ENCODE measurements at places on chromosomes 1 and 21. TPM values are rescaled to one million over a fixed set of nuclear protein-coding genes. Genes with fewer than 3 reads are reported as not detected.

Gene TSEN15
- total RNA-seq = 11.2 TPM

- no peaks in the 10 kb centered on the region for H3K36me3 ChIP-seq
- H3K4me1 ChIP-seq = peaks cover 3% of the 10 kb centered on the region
- no peak overlapping the region for H3K27ac ChIP-seq
- no peaks in the 10 kb centered on the region for H3K27me3 ChIP-seq
- no peak for DNase-seq
Observed at GRCh38 chr1:243475966-243476365, 220.1 kb downstream of the SDCCAG8 start.

GRCh38 chr1:246931549-246932365 is at the start of gene AHCTF1:
TSS of gene AHCTF1 (minus strand) at chr1:246931948. CDS start at chr1:246918370, 13,578 bp downstream.
- no peaks in the 10 kb centered on the region for H3K27me3 ChIP-seq
- H3K4me3 ChIP-seq = peak within 1 kb of the TSS; percentile 94
- H3K4me1 ChIP-seq = peaks cover 20% of the 10 kb centered on the region
- peak; percentile 93 for DNase-seq
- peaks cover 10% of the 10 kb centered on the region for H3K36me3 ChIP-seq
- peak within 1 kb of the TSS; percentile 87 for H3K27ac ChIP-seq

- H3K4me1 ChIP-seq = no peaks in the 10 kb centered on the region
- no peak overlapping the region for H3K27ac ChIP-seq
- H3K27me3 ChIP-seq = no peaks in the 10 kb centered on the region
- no peaks in the 10 kb centered on the region for H3K36me3 ChIP-seq
- DNase-seq = no peak
Observed at GRCh38 chr1:219381396-219381795, 207.7 kb downstream of the LYPLAL1 start.

DNA sequence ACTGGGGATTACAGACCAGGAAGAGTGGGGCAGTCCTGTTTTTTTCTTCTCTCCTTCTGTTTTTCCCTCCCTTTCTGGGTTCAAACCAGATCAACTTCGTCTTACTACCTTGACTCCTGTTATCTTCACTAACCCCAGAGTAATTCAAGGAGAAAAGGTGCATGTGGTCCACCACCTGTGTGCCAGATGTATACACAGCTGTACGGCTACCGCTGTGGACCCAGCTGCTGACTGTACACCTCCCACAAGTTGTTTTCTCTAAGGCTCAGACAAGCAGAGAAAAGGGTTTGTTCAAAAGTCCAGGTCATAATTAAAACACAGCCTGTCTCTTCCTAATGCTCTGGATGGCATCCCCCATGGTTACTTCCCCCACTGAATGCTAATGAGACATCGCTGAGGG is 102.1 kb downstream of the LMX1A start:
- no peak overlapping the region for H3K4me3 ChIP-seq
- DNase-seq = no peak
- H3K4me1 ChIP-seq = no peaks in the 10 kb centered on the region
- no peak overlapping the region for H3K27ac ChIP-seq

DNA sequence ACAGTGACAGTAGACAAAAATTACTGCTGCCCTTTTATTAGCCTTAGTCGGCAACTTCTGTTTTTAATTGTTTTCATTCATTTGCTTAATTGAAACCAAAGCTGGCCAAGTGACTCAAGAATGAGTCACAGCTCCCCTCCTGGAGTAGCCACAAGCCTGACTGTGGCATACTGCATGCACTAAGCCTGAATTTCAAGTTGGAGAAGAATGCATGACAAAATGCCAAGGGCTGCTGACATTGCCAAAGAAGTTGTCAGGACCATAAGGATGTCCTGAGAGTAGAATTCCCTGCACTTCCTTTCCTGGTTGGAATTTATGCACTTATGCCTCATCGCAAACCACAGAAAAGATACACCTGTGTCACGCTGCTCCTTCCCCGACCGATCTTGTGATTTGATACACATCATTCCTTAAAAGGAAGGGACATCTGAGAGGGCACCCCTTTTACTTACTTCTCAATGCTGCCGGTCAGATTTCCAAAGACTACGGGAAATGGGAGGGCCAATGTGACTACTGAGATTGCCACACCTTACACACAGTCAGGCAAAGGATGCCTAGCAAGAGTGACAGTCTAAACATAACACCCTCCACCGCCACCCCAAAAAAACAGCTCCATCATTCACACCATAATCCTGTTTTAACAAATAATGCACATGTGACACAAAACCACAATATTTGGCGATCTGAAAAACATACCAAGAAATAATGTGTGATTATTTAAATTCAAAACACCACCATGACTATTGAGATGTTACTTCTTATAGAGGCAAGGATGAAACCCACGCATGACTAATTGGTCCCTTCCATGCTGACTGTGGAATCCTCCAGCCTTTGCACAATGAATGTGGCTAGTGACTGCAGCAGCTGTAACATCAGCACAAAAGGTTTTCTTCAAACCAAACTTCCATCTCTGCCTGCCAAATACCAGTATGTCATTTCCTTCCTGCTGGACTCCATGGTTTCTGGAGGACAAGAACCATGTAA is 28.2 kb downstream of the VAV3 start:
- H3K4me1 ChIP-seq = peaks cover 15% of the 10 kb centered on the region
- DNase-seq = no peak
- H3K36me3 ChIP-seq = no peaks in the 10 kb centered on the region
- H3K27me3 ChIP-seq = no peaks in the 10 kb centered on the region

All from CD4-positive, alpha-beta T cell (primary cell).